ENCODE measurements at places on chromosomes 2 and 18.

GRCh38 chr2:200270732-200271131, 35.8 kb upstream of the SPATS2L start:
- DNase-seq: no peak

DNA sequence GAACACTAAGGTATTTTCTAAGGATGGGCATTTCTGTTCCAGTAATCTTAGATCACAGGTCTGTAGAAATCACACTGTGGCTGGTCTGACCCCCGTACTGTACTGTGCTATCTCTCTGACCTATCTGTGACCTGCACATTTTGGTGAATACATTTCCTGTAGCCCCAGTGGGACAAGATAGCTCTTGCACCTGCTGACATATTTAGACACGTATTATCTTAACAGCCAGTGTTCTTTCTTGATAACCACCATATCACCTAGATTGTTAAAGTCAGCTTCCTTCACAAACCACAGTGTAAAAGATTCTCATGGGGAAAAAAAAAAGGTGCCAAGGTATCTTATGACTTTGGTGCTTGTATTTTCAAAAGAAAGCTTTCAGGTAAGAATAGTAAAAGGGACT, 39.8 kb upstream of the TMEM247 start:
- no peak for DNase-seq

GRCh38 chr2:46002947-46003346, 294.3 kb upstream of the EPAS1 start:
- DNase-seq: no peak

- no peak for DNase-seq
Measured at GRCh38 chr2:27573452-27573851, 9.4 kb upstream of the ZNF512 start.

DNA sequence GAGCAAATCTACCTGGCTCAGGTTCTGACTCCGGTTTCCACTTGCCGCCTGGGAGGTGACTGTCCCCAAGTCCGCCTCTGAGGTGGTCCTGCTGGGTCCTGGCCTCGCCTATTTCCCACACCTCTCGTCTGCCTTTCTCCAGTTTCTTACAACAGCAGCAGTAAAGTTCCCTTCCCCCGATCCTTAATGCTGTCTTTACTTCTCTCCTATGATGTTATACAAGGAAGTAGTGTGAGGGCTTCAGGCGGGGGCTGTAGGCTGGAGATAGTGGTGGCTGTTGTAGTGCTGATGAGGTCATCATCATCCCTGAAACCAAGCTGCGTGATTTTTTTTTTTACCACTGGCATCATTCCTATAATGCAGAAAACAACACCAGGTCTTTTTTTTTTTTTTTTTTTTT, 18.9 kb downstream of the TGIF1 start:
- DNase-seq: no peak

DNA sequence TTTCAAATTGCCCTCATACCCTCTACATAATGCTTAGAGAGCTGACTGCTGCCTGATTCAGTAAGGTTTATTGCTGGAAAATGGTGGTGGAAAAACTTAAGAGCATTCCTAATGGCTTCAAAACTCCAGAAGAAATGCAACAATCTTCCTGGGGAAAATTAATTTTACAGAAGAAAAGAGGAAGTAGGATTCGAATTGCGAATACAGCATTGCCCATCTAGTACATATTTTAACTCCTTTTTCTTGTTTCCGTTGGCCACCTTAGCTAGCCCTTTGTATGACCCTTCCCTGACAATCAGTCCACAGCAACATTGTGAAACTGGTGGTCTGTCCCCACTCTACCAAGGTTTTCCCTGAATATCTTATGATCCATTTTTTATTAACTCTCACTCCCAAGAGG, 224.7 kb downstream of the MTX2 start:
- no peak for DNase-seq

DNA sequence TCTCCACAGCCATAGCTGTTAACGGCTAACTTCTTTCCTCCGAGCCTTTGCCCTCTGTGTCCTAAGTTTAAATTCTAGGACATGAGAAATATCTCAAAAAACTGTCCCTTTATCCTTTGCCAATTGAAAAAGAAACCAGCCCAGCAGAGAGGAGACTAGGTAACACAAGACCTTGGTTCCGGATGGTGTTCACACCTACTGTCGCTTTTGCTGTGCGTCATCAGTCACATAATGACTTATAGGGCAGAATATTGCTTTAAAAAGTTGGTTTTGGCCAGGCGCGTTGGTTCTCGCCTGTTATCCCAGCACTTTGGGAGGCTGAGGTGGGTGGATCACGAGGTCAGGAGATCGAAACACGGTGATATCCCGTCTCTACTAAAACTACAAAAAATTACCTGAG, 66.2 kb downstream of the SP3 start:
- no peak for DNase-seq

DNA sequence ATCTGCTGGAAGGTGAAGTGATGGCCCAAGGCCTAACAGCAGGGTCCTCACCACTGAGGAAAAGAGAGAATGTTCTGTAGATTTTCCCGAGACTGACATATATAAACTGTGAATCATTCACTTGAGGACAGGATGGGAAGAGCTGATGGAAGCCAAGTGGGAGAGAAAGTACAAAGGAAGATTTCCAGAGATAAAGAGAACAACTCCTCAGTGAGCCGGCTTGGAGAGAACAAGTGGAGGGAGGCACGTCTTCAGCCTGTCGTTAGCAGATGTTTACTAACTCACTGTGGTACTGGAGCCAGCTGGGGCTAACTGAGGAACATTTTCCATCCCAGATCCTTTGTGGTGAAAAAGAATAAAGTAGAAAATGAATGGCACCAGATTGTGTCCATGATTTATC, 552.9 kb upstream of the TNP1 start:
- DNase-seq: no peak

DNA sequence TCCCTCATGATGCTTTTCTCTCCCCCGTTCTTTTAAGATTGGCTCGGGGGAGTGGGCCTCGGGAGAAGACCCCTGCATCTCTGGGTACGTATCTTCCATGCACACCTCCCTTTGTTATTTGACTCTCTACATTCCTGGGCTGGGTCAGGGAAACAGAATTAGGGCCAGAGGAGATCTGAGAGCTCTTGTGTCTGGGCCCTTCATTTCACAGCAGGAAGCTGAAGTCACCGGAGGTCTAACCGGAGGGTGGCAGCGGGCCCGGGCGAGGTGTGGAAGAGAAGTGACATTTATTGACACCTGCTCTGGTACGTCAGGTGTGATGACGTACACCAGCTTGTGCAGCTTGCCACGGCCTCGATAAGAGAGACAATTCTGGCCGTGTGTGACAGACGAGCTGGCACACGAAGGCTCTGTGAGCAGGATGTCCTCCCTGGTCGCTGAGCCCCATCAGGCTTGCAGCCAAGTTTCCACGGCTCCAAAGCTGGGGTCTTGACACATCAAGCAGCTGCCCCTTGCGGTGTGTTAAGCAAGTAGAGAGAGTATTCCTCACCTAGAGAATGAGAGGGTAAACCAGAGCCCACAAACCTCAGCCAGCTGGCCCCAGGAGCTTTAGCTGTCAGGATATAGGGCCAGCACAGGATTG, 30.4 kb downstream of the TOGARAM2 start:
- DNase-seq: peak; percentile 88

- no peak for DNase-seq
Measured at GRCh38 chr2:224126003-224126402, 86.9 kb upstream of the SERPINE2 start.

GRCh38 chr18:62060820-62061219, 126.0 kb downstream of the PIGN start:
- no peak for DNase-seq

- no peak for DNase-seq
Measured at GRCh38 chr2:172374318-172375240, 52.8 kb upstream of the ITGA6 start.

DNA sequence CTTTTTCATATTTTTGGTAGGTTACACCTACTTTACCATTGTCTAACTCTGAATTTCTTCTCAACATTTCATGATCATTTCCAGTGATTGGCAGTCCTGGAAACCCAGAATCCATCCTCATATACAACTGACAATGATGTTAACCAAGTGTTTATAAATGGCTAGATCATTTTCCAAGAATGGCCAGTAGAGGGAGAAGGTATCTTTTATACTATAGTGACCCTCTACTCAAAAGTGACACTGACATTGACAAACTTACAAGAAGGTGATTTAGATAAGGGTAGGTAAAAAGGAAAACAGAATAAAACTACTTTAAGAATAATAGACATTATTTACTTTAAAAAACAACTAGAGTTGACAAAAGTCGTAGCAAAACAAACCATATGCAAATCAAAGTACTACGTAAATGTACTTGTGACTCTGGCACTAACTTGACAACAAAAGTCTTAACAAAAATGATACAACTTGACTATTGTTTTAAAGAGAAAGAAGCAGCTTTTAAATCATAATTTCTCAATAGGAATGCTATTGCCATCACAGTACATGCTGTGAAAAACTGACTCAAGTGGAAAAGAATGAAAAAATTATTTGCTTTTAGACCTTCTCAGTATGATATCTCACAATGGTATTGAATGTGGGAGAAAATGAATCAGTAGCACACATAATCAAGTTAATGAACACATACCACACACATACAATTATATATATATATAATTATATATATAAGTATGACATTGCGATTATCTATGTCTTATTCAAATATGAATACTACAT, 76.6 kb upstream of the GRB14 start:
- no peak for DNase-seq

DNA sequence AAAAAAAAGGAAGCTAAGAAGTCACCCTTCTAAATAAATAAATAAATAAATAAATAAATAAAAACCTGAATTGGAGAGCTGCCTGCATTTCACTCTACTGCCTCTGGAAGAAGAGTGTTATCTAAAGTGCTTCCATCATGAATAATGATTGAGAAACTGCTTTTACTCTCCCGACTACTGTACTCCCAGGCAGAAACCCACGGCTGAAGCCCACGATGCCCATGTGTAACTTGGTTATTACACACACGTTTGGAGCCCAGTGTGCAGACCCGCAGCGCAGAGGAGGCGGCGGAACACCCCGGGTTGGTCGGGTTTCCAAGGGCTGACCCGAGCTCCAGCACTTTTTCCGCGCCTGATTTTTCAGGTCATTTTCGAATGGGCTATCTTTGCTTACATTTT, 697 bp upstream of the SPATS2L start:
- no peak for DNase-seq

DNA sequence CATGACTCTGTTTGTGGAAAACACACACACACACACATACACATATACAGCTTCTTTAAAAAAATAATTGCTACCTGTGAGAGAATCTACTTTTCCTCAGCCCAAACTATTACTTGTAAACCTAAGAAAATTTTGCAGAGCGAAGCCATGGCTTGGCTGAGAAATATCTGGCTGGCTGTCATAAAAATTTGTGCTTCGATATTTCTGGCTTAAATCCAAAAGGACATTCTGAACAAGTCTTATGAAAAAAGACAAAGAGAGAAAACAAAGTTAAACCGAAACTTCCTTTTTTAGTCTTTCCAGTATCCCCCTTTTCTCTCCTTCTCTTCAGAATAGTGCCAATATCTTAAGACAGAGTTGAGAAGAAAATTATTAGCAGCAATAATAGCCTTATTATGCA, 2048.0 kb downstream of the SUCLG1 start:
- DNase-seq: no peak

DNA sequence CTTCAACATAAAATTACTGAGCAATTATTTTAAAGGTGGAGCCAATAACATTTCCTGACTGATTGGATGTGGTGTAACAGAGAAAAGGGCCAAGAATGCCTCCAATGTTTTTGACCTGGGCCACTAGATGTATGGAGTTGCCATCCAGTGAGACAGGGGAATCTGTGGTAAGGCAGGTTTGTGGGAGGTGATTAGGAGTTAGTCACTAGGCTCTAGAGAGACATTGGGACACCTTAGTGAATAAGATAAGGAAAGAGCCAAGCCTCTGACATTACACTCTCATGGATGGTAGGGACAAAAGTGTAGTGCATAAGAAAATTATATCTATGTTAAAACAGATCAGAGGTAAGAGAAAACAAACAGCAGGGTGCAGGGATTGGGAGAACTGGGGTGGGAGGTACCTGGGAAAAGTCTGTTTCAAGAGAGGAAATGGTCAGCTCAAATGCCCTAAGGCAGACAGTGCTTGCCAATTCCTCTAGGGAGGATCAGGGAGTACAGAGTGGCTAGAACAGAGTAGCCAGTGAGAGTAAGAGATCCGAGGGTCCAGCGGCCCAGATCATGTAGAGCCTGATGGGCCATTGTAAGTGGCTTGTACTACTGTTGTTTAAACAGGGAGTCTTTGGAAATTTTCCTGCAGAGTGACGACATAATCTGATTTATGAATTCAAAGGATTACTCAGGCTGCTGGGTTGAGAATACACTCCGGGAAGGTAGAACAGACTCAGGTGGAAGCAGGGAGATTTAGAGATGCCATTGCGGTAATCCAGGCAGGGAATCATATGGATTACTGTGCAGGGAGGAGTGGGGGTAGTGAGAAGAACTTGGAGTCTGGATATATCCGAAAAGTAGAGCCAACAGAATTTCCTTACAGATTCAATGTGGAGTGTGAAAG, 45.7 kb upstream of the CUL3 start:
- DNase-seq: no peak

DNA sequence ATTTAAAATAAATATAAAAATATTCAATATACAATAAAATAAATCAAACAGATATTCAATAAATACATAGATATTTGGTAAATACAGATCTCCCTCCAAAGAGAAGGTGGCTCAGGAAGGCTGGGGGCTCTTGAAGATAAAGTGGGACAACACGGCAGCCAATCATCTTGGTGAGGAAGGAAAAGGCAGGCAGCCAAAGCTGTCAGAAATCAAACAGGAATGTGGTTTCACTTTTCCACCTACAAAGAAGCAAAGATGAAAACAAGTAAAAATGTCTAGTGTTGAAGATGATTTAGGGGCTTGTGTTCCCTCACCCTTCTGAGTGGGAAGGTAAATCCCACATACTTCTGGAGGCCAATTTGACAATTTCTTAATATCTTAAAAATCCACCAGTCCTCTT, 85.7 kb downstream of the B3GNT2 start:
- no peak for DNase-seq

DNA sequence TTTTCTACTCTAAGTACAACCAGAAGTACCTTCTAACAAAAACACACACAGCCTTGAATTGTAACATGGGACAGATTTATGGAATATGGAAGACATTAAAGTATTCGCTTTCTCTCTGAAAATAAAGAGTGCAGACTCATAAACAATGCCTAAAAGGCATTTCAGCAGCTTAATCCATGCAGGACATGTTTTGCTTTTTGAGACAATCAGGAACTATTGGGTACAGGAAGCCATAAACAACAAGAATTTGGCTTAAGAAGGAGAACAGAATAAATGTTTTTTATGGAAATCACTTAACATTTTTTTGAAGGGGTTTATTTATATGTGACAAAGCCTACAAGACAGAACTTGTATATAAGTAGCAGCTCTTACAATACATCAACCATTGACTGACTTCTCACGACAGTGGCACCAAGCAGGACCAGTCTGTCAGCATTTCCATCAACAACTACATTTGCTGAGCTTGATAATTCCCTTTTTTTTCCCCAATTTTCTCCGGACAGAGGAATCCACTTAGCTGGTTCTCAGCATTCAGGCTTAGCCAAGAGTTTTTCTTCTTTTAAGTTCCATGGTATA, 140.1 kb downstream of the EXOC6B start:
- no peak for DNase-seq

DNA sequence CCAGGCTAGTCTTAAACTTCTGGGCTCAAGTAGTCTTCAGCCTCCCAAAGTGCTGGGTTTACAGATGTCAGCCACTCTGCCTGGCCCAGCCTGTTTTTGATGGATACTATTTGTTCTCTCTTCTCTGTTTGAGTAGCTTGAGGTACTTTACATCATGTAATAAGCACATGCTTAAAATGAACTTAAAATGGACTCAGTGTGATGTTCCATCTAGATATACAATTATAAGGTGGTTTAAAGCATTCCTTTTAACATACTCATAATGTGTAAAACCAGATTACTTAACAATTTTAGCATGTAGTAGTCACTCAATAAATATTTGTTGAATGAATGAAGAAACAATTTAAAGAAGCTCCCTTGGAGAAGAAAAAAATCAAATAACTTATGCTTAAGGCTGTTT, 9.6 kb downstream of the PTPRM start:
- DNase-seq: no peak

Data from NCI-H510A (cell line).